ENCODE measurements at places on chromosomes 4 and X. TPM values are rescaled to one million over a fixed set of nuclear protein-coding genes. Genes with fewer than 3 reads are reported as not detected.

The OPRPN gene
- not detected for polyA plus RNA-seq

The OTUD6A gene
- not detected for polyA plus RNA-seq

The PNMA5 gene
- polyA plus RNA-seq, result 0.06 TPM

The TMEM187 gene
- polyA plus RNA-seq, result 4.6 TPM

The TLR10 gene
- 1.1 TPM for polyA plus RNA-seq

The RHOH gene
- 0.69 TPM for polyA plus RNA-seq

The PAGE4 gene
- 0.34 TPM for polyA plus RNA-seq

The CYSLTR1 gene
- 2.2 TPM for polyA plus RNA-seq

The XAGE2 gene
- not detected for polyA plus RNA-seq

The ZNF711 gene
- 79.5 TPM for polyA plus RNA-seq

The MAOA gene
- 60.0 TPM for polyA plus RNA-seq

The TCEAL3 gene
- polyA plus RNA-seq, result 27.6 TPM

The ZAR1 gene
- not detected for polyA plus RNA-seq

The CENPE gene
- polyA plus RNA-seq, result 13.6 TPM

The UGT2A1 gene
- not detected for polyA plus RNA-seq

The HTR2C gene
- 0.15 TPM for polyA plus RNA-seq

The F8A2 gene
- polyA plus RNA-seq, result not detected

The FOXO4 gene
- polyA plus RNA-seq, result 21.8 TPM

The USP26 gene
- polyA plus RNA-seq, result not detected

The TMEM150C gene
- polyA plus RNA-seq, result 18.2 TPM

The SOD3 gene
- polyA plus RNA-seq, result 11.7 TPM

The GAGE10 gene
- polyA plus RNA-seq, result not detected

The SYN1 gene
- 5.2 TPM for polyA plus RNA-seq

The TRIML2 gene
- polyA plus RNA-seq, result 0.18 TPM

The ATP2B3 gene
- 0.43 TPM for polyA plus RNA-seq

The RAP1GDS1 gene
- 26.2 TPM for polyA plus RNA-seq

The MAGEC2 gene
- not detected for polyA plus RNA-seq

The CA5B gene
- polyA plus RNA-seq, result 9.1 TPM

The BCLAF3 gene
- polyA plus RNA-seq, result 17.8 TPM

The SPARCL1 gene
- 489 TPM for polyA plus RNA-seq

The VEGFC gene
- polyA plus RNA-seq, result 32.6 TPM

The STOX2 gene
- polyA plus RNA-seq, result 16.2 TPM

The DSPP gene
- polyA plus RNA-seq, result not detected

The SSX2 gene
- not detected for polyA plus RNA-seq

The CENPVL3 gene
- polyA plus RNA-seq, result 0.07 TPM

The ARMCX2 gene
- polyA plus RNA-seq, result 109 TPM

The C4orf46 gene
- polyA plus RNA-seq, result 16.6 TPM

The USP46 gene
- polyA plus RNA-seq, result 23.0 TPM

The GLOD5 gene
- 1.7 TPM for polyA plus RNA-seq

The F9 gene
- 0.29 TPM for polyA plus RNA-seq

The GPR119 gene
- polyA plus RNA-seq, result not detected

The CHIC2 gene
- 29.9 TPM for polyA plus RNA-seq

The RNF4 gene
- polyA plus RNA-seq, result 63.2 TPM

The TBC1D14 gene
- 44.6 TPM for polyA plus RNA-seq

The ETDA gene
- polyA plus RNA-seq, result 0.29 TPM

The CMC4 gene
- 8.5 TPM for polyA plus RNA-seq

The ATOH1 gene
- not detected for polyA plus RNA-seq

The HOPX gene
- 29.8 TPM for polyA plus RNA-seq

Data from right lung (tissue), 10 donors.